Stimulated activated CD8-positive, alpha-beta memory T cell treated with anti-CD3 and anti-CD28 coated beads, Interleukin-7, amount 100 ng/mL, for 1 hour (primary cell): ENCODE measurements at places on chromosomes 5 and 9.

DNA sequence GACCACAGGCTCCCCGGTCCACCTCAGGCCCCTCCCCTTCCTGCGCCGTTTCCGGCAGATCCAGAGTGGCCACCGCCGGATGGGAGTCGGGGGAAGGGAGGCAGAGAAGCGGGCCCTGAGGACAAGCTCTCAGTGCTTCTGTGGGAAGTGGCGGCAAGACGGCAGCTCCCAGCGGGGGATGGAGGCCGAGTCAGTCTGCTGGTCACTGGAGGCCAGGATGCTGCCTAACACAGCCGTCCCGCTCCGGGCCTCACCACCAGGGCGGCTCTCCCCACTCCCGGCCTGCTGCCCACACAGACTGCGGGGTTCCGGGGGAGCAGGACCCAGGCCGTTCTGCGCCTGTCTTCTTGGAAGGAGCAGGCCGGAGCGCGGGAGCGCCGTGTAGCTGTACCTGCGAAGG, 31.4 kb downstream of the FXN start:
- no peak for DNase-seq

GRCh38 chr9:109098171-109098959, 21.4 kb downstream of the TMEM245 start:
- DNase-seq, result no peak

GRCh38 chr5:37774912-37775483, 64.8 kb downstream of the GDNF start:
- no peak for DNase-seq

DNA sequence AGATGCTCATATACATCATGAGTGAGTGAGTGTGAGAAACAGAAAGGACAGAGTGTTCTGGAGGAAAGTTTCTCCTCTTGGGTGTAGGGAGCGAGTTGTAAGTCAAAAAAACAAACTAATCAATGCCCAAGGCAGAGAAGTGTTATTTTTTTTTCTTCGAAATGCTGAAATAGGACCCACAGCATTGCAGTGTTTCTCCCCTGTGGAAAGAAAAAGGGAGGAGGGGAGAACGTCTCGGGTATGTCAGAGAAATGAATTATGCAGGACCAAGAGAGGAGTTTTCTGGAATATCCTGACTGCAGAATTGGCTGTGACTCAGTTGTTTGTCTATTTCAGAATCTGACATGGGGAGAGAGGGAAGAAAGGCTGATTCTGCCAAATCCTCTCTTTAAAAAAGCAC, 337.9 kb upstream of the RFX3 start:
- no peak for DNase-seq

DNA sequence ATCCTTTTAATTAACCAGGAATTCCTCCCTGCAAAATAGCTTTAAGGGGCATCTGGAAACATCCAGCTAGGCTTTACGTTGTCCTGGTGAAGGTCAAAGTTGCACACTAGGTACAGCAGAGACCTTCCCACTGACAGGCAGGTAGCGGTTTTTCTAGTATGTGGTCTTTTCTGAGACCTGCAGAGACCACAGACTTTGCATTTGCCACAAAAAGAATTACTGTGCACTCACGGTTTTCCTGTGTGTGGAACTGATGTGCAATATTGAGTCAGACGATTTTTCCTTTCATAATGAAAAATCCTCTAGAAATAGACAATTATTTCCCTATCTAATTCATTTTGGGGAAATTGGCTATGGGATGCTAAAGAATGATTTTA, 417.0 kb upstream of the ADAMTSL1 start:
- DNase-seq, result no peak

GRCh38 chr5:165459232-165459631, 1953.8 kb downstream of the MAT2B start:
- no peak for DNase-seq
